ENCODE measurements at places on chromosomes 2 and 18.

DNA sequence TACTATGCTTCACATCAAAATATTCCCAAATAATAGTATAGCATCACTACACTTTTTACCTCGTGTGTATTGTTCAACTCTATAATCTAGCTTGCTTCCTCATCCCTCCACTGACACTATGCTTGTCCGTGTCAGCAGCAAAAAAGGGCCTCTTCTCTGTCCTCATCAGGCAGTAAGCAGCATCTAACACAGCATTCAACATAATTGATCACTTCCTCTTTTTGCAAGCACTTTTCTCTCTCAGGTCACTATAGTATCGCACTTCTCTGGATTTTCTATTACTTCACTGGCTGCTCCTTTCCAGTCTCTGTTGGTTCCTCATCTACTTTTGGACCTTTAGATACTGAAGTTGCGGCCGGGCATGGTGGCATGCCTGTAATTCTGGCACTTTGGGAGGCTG, 64.9 kb upstream of the ZSWIM2 start:
- peak; percentile 38 for DNase-seq

DNA sequence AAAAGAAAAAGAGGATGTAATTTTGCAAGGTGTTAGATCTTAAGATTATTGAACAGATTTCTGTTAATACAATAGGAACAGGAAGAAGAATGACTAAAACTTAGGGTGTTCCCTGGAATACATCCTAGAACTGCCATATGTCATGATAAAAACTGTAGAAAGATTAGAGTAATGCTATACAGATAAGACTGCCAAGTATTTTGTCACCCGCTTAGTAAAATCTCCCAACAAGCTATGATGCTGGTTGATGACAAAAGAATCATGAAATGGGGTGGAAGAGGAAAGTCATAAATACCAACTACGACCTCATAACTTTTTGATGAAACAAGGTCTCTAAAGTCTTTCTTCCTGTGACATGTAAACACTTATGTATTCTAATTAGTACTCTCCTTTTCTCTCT, 163.6 kb upstream of the COL3A1 start:
- no peak for DNase-seq

DNA sequence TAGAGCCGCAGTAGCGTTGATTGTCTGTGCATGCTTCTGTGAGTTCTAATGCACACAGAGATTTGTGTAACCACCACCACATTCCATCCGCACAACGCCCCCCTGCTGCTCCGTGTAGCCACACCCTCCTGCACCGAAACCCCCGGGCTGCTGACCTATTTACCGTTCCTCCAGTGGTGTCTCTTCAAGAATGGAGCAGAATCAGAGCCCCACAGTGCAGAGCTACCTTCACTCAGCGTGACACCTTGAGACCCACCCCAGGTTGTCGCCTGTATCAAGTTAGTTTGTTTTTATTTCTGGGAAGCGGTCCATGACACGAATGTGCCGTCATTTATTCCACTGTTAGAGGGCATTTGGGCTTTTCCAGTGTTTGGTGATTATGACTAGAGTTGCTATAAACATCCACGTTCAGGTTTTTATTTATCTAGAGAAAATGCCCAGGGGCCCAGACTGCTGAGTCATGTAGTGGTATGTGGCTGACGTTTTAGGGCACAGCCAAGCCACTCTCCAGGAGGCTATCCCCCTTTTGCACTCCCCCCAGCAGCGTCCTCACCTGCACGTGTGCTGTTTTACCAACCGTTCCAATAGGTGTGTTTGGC, 266.8 kb downstream of the NDUFA10 start:
- no peak for DNase-seq

- DNase-seq = peak; percentile 53
These were observed 3.5 kb upstream of the NEUROD1 start for GRCh38 chr2:181683518-181684453.
